ENCODE measurements at places on chromosomes 11 and 22.

GRCh38 chr11:134755535-134755934, 343.5 kb upstream of the B3GAT1 start:
- no peak for DNase-seq

DNA sequence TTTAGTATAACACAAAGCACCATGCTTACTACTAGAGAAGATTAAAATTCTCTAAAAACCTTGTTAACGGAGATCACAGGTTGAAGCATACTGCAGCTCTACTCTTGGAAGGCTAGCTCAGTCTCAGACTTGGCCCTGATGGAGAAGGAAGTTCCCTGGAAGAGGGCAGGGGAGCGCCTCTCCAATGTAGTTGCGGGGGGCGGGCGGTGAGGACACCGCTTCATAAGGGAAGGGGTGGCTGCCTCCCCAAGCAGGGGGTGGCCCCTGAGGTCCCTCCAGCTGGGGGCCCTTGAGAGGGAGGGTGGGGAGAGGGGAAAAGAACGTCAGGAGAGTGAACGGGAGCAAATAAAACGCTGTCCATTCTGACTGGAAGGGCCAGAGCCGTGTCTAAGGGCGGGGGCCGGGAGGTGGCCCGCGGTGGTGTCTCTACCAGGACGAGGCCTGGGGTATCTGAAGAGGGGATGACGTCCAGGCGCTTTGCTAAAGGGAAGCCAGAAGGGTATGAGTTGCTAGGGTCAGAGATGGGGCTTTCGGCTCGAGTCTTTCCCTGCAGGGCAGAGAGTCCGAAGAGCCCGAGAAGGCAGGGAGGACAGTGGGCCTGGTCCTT, 553 bp upstream of the USP47 start:
- peak; percentile 55 for DNase-seq

GRCh38 chr11:64688534-64688982, 34.4 kb downstream of the NRXN2 start:
- DNase-seq = peak; percentile 86

GRCh38 chr11:28569106-28569505, 460.9 kb downstream of the METTL15 start:
- DNase-seq = no peak

DNA sequence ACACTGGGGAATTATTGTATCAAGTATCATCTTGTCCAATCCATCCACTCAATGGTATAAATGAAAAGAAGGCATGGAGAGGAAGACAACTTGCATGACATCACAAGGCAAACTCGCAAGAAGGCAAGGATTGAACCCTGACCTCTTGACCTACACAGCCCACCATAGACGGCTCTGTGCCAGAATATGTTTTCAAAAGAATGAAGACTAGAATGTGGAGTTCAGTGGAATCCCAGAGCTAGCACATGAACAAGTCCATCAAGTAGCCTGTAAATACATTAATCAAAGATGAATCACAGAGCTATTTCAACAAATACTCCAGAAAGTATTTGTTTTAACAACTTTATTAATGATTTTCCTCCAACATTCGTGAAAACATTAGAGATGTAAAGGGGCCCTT, 189.7 kb downstream of the GUCY1A2 start:
- DNase-seq = no peak

DNA sequence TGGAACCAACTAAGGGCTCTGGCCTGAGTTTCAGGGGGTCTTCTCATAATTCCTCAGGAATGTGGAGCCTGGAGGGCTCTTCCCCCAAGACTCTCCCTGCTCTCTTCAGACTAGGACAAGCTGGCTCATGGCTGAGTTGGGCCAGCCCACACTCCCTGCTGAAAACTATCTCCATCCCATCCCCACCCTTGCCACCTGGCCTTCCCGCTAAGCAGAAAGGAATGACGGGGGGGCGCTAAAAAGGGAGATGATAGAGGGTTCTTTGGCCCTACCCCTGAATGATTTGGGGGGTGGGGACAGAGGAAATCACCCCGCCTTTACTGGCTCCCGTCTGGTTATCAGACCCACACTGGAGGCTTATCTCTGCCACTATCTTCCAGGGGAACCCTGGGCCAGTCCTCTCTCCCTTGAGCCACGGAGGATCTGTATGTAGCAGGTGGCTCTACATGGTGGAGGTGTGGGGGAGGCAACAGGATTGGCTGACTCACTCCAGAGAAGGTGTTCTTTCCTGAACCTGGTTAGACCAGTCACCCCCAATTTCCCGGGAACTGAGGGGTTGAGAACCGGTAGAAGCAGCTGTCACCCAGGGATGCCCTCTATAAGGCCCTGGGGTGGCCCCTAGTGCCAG, 5.7 kb downstream of the SMTN start:
- no peak for DNase-seq

DNA sequence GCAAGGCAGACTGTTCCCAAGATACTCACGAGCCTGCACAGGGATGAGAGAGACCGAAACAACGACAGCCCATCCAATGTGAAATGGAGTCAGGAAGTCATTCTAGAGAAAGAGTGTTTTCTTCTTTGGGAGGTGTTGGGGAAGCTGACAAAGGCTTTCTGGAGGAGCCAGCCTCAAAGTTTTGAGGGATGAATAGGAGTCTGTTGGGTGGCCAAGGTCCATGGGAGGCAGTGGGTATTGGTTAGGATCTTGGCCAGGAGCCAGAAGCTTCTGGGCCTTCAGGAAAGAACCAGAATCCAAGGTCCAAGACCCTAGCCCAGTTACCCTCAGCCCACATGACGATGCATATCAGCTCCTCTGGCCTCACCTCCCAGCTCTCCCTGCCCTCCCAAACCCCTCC, 59.9 kb upstream of the SHISAL1 start:
- DNase-seq = no peak

DNA sequence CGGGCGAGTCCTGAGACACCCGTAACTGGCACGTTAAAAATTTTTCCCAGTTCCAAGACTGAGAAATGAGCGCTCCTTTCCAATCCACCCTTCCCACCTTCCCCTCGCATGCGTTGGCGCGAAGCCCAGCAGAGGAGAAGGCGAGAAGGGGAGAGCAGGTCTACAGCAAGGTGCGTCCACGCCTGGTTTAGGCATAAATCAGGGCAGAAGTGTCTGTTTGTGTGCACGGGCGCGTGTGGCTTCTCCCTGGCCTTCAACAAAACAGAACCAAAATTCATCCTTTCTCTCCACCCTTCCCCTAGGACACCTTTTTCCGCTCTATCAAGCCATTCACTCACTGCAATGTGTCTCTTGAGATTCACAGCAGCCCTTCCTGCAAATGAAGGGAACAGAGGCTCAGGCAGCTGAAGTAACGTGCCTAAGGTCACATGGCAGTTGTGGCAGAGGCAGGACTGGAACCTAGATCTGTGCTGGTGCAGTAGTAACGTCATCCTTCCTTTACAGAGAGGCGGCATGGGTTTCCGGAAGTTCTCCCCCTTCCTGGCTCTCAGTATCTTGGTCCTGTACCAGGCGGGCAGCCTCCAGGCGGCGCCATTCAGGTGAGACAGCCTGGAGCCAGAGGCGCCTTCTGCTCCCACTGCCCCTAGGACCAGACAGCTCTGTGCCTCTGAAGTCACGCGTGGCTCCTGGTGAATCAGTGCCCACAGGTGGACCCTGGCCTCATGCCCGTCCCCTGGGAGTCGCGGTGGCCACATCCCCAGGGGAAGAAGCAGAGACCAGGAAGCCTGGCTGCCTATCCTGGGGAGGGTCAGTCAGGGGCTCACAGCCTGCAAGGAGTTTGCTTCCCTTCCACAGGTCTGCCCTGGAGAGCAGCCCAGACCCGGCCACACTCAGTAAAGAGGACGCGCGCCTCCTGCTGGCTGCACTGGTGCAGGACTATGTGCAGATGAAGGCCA, 1.1 kb downstream of the CALCB start:
- peak; percentile 91 for DNase-seq

DNA sequence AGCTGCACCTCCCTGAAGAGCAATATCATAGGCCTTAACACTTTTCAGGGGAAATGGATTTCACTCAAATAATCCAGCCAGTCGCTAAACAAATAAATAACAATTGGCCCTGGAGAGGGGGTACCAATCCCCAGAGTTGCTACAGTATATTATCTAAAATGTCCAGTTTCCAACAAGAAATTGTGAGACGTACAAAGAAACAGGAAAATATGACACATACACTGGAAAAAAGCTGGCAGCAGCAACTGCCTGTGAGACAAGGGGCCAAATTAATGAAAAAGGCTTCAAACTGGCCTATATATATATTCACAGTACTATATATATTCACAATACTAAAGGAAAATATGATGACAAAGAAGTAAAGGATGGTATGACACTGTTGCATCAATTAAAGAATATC, 4.0 kb downstream of the NF2 start:
- DNase-seq = no peak

GRCh38 chr11:58640386-58641023, 18.0 kb downstream of the CNTF start:
- DNase-seq = no peak

GRCh38 chr11:134745456-134745855, 333.4 kb upstream of the B3GAT1 start:
- no peak for DNase-seq

GRCh38 chr22:43004362-43005035, 10.4 kb downstream of the PACSIN2 start:
- DNase-seq = peak; percentile 53

DNA sequence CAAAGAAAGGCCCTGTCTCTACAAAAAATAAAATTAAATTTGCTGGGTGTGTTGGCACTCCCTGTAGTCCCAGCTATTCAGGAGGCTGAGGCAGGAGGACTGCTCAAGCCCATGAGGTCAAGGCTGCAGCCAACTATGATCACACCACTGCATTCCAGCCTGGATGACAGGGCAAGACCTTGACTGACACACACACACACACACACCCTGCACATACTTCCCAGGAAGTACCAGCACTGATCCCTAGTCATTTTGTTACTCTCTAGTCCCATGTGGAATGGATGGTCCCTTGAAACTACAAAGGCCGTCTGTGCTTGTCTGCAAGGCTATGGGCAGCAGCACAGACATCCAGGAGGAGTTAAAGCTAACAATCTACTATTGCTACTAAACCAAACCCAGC, 59.7 kb upstream of the CYP2D6 start:
- DNase-seq = no peak

DNA sequence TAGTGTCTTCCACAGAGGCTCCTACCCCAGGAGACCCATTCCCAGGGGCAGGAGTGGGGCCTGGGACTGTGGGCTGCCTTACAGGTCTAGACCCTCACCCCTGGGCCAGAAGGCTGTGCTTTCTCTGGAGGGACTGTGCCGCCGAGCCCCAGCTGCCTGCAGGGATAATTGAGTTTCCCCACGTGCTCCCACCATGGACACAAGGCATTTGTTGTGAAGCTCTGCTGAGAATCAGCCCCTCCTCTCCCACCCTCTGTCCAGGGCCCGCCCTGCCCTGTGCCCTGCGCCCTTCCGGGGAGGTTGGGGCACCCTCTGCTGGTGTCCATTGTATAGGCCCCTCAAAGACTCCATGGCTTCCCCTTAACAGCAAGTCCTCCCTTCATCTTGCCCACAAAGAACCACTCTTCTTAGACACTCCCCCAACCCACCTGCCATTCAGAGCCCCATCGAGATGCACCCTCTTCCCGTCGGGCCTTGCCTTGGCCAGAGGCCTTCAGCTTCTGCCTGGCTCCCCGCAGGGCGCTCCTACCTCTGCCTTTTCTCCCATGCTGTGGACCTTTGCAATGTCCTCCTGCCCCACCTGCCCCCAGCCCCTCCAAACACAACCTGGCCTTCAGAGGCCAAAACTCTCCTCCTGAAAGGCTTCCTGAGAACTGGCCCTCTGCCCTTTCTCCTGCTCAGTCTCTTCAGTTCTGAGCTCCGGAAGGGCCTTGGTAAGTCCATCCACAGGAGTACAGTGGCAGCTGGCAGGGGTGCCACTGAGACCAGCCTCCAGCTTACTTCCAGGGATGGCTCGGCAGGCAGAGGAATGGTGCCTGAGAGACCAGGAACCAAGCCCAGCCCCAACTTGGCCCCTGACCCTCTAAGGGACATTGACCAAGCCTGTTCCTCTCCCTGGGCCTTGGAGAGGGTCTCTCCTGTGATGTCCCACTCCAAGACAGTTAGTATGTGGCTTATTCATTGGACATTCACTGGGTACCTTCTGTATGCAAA, 22.4 kb downstream of the DUSP8 start:
- DNase-seq = no peak

GRCh38 chr11:35554491-35555437, 29.3 kb upstream of the PAMR1 start:
- no peak for DNase-seq

DNA sequence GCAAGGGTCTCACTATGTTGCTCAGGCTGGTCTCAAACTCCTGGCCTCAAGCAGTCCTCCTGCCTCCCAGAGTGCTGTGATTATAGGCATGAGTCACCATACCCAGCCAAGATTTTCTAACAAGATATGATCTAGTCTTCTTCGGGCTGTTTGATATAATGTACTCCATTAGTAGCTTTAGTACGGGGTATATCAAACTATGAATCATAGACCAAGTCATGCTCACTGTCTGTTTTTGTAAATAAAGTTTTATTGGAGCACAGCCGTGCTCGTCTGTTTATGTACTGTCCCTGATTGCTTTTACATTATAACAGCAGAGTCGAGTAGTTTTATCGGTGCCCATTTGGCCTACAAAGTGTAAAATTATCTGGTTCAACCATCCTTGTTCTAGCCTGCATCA, 43.9 kb upstream of the GRIK4 start:
- DNase-seq = no peak

- peak; percentile 91 for DNase-seq
Observed at GRCh38 chr22:35627267-35628041, 10.3 kb upstream of the MB start.

GRCh38 chr11:130699561-130699960, 216.7 kb downstream of the SNX19 start:
- no peak for DNase-seq

DNA sequence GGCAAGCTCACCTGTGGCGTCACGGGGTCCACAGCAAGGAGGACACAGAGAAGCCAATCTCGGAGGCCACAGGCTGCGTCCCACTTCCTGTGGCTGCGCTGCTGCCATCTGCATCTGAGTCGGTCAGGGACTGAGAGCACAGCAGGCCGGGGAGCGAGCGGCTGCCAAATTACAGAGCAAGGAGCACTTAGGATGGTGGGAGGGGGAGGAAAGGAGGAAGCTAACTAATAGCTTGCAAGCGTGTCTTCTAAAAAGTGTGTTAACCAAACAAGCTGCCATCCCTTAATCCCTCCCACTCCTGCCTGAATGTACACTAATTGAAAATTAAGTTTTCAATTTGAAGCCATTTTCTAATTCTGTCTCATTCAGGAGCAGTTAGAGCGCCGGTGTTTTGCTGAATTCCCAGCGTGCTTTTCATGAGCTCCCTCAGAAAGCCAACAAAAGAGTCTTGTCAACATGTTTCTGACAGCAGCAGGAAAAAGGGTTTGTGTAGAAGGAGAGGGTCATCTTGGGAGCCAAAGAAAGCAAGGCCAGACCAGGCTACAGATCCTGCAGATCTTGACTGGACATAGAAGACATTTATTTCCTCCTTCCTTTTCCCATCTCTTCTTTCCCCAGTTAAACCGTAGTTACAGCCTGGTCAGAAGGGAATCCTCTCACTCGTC, 42.4 kb upstream of the API5 start:
- no peak for DNase-seq

GRCh38 chr11:46240861-46241260, 36.6 kb upstream of the CREB3L1 start:
- no peak for DNase-seq

DNA sequence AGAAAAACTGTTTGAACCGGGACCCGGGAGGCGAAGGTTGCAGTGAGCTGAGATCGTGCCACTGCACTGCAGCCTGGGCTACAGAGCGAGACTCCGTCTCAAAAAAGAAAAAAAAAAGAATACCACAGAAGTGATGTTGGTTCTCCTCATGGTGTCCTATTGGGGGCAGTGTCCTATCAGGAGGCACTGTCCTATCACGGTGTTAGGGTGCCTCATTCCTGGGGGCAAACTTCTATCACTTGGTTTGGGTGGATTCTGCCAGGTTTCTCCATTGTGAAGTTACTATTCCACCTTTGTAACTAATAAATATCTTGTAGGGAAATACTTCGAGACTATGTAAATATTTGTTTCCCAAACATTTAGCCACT, 19.6 kb downstream of the PRR14L start:
- no peak for DNase-seq

All from upper lobe of left lung (tissue), 6 donors.